Caco-2 (cell line): ENCODE measurements at places on chromosomes 1 and 21.

DNA sequence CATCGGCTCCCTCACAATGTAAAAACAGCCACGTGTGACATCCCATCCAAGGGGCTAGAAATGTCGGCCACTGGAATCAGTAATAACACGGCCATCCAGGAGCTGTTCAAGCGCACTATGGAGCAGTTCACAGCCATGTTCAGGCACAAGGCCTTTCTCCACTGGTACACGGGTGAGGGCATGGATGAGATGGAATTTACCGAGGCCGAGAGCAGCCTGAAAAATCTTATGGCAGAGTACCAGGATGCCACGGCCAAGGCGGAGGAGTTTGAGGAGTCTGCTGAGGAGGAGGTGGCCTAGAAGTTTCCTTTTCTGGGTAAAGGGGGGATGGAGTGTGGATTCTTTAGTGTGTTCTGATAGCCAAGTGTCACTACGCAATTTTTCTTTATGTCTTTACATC, 61.1 kb upstream of the MAP1LC3C start:
- DNase-seq, result no peak

- no peak for DNase-seq
Measured at GRCh38 chr1:66342707-66343106, 191.2 kb upstream of the SGIP1 start.

DNA sequence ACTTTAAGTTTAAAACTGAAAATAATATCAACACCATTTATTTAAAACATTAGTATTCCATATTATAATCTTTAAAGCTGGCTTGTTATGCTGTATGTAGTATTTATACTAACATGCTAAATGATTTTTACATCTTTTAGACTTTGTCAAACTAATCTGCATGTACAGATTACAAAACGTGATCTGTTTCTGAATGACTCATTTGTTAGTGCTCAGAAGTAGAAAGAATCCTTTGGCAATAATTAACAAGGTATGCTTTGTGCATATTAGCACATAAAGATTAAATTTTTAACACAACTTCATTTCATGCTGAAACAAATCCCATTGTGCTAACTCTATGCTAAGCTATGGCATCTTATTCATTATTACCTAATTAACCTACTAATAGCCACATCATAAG, 242.4 kb downstream of the BARHL2 start:
- no peak for DNase-seq

GRCh38 chr1:7290971-7291970, 479.8 kb upstream of the VAMP3 start:
- no peak for DNase-seq

DNA sequence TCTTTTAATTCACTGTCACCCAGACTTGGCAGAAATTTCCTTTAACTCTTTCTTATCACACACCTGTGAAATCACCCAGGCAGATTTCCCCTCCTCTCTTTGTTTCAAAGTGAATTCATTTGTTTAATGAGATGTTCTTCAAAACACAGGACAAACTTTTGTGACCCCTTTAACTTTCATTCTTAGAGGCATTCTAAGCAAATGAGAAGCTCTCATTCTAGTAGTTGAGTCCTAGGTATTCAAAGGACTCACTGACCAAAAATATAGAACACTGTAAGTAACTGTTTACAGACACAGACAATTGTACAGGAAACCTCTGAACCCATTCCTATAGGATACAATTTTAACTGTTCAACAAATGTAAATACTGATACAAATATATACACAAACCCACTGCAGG, 16.9 kb downstream of the LRRC8C start:
- DNase-seq, result no peak

GRCh38 chr1:231274119-231274825, 33.3 kb downstream of the GNPAT start:
- DNase-seq, result no peak

- no peak for DNase-seq
Measured at GRCh38 chr1:229620876-229621275, 5.0 kb downstream of the TAF5L start.

DNA sequence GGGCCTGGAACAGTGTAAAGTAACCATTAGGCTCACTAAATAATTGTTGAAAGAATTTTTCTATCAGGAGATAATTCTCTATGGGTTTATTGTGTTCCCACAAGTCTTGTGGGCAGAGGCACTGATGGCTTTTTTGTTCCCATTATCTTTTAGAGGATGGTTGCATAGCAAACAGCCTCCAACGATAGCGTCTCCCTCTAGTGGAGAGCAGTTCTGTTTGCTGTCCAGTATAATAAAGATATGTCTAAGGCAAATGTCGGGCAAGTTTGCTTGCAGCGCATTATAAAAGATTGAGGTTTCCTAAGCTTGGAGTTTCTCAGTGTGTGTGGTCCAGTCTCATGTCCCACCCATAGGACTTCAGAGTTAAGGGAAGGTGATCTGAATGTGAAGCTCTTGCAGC, 1.3 kb upstream of the SLC6A17 start:
- no peak for DNase-seq

DNA sequence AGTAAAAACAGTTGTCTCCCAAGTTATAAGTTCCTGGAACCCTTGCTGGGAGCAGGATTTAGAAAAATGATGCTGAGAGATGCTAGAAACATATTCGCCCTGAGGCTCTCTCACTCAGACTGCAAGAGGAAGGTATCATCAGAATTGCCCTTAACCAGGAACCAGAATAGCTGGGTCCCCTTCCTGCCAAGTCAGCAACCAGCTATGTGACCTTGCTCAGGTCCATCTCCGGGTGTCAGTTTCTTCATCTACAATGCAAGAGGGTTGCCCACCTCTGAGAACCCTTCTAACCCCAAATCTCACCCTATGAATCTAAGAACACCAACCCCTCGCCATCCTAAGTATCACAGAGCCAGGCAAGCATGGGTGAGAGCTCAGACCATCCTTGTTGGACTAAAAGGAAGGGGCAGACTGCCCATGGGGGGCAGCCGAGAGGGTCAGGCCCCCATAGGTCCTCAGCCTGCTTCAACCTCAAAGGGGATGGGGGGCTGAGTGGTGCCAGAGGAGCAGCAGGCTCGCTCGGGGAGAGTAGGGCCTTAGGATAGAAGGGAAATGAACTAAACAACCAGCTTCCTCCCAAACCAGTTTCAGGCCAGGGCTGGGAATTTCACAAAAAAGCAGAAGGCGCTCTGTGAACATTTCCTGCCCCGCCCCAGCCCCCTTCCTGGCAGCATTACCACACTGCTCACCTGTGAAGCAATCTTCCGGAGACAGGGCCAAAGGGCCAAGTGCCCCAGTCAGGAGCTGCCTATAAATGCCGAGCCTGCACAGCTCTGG, 390 bp upstream of the S100A9 start:
- no peak for DNase-seq

- DNase-seq, result no peak
Measured at GRCh38 chr21:18722193-18722592, 318.6 kb upstream of the TMPRSS15 start.

DNA sequence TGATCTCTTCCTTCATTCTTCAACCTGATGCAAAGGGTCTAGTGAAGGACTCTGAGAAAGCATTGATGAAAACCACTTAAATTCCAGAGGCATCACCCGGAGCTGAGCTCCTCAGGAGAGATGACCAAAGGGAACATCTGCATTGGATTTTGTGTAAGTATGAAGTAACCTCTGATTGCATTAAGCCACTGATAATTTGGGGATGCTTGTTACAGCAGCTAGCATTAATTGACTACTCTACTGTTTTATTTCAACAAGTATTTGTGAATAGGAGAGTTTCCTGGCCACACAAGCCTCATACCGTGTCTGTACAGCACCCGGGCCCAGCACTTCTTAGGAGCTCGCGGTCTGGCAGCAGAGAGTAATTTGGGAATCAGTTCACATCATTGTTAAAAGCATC, 250.7 kb upstream of the POU3F1 start:
- no peak for DNase-seq
